ENCODE measurements at places on chromosomes 13 and 19.

DNA sequence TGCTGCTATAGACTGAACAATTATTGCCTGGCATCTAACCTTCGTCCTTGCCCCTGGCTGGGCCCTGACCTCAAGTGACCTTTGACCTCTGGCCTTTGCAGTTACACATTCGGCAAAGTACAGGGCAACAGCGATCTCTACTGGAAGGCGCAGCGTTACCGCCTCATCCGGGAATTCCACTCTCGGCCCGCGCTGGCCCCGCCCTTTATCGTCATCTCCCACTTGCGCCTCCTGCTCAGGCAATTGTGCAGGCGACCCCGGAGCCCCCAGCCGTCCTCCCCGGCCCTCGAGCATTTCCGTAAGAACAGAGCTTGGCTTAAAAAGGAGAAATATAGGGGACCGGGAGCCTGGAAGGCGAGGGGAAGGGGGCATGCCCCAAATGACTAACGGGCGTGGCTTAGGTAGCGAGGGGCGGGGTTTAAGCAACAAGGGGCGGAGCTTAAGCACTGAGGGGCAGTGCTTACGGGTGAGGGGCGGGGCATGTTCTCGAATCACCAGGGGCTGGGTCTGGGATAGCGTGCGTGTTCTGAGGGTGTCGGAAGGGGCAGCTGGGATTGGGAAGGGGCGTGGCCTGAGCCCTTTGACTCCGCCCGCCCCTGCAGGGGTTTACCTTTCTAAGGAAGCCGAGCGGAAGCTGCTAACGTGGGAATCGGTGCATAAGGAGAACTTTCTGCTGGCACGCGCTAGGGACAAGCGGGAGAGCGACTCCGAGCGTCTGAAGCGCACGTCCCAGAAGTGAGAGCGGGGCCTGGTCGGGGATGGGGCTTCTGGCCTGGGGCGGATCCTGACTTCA lies 52.7 kb downstream of the TRPM4 start:
- no peak for DNase-seq

- DNase-seq = peak; percentile 86
Observed at GRCh38 chr19:50315773-50316448, 13.3 kb downstream of the KCNC3 start.

DNA sequence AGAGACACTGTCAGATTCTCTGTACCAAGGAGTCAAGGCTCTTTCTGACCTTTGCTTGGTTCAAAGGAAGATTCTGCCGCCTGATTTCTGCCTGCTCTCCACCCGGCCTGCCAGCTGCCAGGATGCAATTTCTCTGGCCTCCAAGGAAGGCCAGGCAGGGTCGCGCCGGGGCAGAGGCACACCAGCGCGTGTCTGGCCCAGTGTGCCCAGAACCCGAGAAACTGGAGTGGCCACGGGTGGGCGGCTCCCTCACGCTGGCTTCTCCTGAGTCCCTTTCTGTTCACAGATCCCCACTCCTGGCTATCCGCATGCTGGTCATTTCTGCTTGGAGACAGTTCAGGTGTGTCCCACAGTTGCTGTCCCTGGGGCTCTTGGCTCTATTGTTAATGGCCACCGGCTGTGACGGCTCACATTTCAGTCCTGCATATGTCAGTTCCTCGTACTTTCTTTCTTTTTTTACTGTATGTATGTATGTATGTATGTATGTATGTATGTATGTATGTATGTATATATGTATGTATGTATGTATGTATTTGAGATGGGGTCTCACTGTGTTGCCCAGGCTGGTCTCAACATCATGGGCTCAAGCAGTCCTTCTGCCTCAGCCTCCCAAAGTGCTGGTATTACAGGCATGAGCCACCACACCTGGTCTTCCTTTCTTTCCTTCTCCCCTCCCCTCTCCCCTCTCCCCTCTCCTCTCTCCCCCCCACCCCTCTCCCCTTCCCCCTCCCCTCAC lies 16.9 kb downstream of the TMPRSS9 start:
- no peak for DNase-seq

- DNase-seq = no peak
Observed at GRCh38 chr19:52898101-52898500, 666 bp upstream of the ZNF320 start.

GRCh38 chr13:26254583-26255111 lies 718 bp downstream of the CDK8 start:
- DNase-seq = peak; percentile 59

- DNase-seq = no peak
Observed at GRCh38 chr13:48278806-48279205, 24.7 kb upstream of the RB1 start.

DNA sequence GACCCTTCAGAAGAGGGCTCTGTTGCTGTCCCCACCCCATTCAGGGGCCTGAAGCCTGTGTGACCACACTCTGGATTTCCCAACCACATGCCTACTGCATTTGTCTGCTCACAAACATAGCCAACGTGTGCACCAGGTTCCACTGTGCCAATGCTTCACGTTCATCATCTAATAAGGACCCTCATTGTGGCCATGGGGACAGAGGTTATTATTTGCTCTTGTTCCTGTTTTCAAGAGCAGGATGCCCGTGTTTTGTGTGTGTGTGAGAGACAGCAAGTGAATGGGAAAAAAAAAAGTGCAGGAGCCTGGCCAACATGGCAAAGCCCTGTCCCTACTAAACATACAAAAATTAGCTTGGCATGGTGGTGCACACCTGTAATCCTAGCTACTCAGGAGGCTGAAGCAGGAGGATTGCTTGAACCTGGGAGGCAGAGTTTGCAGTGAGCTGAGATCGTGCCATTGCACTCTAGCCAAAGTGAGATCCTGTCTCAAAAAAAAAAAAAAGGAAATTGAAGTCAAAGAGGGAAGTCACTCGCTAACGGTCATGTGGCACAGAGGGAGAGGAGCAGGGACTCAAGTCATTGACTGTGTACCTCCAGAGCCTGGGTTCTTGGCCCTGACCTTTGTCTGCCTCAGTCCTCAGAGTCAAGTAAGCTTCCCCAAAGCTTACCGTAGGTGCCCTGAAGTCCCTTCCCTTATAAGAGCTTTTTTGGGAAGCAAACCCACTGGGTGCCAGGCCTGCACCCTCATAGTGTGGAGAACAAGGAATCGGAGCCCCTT lies 6.9 kb downstream of the B3GNT8 start:
- DNase-seq = no peak

- peak; percentile 97 for DNase-seq
Observed at GRCh38 chr19:18419195-18419698, at the start of gene SSBP4. TSS of gene SSBP4 (plus strand) at chr19:18419398. CDS start at chr19:18419649, 251 bp downstream.

GRCh38 chr19:42111811-42112210 lies 20.4 kb downstream of the POU2F2 start:
- no peak for DNase-seq

DNA sequence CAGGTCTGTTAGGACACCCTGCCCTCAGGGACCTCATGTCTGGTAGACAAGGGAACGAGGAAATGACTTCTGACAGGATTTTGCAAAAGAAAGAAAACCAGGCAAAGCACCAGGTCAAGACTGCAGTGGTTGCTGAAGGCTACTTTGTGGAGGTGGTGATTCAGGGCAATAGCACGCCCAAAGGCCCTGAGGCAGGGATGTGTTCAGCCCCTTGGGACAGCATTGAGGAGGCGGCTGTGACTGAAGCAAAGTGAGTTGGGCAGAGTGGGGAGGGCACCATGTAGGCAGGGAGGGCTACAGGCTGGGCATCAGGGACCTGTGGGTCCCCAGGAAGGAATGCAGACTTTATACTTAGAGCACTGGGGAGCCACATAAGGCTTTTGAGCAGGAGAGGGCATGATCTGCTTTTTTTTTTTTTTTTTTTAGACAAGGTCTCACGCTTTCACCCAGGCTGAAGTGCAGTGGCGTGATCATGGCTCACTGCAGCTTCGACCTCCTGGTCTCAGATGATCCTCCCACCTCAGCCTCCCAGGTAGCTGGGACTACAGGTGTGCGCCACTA lies 10.8 kb upstream of the HOMER3 start:
- no peak for DNase-seq

DNA sequence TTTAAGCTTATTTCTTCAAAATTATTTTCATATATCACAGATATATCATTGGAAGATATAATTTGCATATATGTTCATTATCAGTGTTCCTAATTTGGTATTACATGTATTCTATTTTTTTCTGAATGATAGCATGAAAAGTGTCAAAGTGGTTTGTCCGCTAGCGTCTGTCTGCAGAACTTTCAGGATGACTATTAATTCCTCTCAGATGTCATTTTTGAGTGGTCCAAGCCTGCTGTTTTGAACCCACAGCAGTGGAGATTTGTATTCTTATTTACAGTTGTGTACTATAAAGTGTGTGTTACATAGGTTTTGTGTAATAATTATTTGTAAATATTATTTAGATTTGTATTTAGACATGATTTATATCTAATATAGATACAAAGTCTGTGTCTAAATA lies 8.5 kb downstream of the UTP14C start:
- no peak for DNase-seq

DNA sequence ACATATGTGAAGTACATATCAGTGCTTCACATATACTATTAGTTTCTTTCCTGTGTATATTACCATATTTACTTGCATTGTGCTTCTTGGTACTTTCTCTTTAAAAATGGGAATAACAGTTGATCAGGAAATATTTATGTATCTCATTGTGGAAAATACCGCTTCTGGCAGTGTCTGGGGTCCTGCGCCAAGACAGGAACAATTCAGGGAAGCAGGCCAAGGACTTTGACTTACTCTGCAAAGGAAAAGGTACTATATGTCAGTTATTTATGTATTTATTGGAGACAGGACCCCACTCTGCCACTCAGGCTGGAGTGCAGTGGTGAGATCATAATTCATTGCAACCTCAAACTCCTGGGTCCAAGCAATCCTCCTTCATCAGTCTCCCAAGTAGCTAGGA lies 57.7 kb upstream of the NBEA start:
- no peak for DNase-seq

DNA sequence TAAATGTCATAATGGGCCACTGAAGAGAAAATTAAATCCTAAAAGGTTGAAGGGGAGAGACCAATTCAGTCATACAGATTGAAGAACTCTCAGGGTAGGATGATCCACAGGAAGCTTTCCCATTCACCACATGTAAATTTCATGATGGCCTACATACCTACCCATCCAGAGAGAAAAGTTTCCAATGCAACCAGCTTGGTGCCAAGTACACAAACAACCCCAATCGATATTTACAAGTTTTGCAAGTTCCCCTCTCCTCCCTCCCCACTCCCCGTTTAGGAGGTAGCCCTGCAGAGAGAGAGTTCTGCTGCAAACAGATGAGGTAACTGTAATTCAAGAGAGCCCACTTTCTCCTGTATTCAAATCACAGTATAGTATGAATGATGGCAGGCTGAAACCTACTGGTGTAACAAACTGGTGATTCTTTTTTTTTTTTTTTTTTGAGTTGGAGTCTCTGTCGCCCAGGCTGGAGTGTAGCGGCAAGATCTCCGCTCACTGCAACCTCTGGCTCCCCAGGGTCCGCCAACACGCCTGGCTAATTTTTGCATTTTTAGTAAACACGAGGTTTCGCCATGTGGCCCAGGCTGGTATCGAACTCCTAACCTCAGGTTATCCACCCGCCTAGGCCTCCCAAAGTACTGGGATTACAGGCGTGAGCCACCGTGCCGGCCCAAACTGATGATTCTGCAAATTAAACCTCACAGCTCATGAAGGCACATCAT lies 14.4 kb downstream of the FOXO1 start:
- no peak for DNase-seq

- DNase-seq = no peak
Observed at GRCh38 chr13:103062079-103062478, 4.1 kb downstream of the SLC10A2 start.

DNA sequence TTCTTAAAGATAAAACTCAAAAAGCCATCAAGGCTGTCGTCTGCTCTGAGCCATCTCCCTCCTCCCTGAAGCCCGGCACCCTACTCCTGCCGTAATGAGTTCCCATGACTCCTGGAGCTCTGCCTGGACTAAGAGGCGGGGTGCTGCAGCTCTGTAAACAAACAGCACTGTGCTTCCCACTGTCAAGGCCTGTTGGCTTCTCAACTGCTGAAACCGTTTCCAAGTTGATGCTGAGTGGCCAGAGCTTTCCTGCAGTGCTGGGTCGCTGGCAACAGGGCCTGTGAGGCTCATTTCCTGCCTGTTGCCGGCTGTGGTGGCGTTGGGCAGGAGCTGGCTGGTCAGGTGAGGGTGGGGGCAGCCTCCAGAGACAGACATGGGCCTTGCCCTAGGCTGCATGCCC lies 26.7 kb upstream of the ISYNA1 start:
- no peak for DNase-seq

DNA sequence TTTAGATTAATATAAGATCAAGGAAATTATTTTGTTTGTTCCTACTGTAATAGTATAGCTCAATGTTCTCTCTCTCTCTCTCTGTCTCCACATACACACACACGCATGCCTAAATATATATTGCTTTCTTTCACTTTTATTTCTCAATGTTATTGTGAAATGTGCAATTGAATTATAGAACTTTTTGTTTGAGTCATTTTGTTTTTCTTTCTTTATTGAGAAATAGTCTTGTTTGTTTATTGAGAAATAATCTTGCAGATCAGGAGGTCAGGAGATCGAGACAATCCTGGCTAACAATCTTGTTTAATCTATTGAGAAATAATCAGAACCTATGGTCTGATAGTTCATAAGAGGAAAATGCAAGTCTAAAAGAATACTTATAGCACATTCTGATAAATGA lies 1581.3 kb downstream of the EFNB2 start:
- no peak for DNase-seq

- peak; percentile 43 for DNase-seq
Observed at GRCh38 chr13:27476943-27477703, 26.8 kb upstream of the MTIF3 start.

DNA sequence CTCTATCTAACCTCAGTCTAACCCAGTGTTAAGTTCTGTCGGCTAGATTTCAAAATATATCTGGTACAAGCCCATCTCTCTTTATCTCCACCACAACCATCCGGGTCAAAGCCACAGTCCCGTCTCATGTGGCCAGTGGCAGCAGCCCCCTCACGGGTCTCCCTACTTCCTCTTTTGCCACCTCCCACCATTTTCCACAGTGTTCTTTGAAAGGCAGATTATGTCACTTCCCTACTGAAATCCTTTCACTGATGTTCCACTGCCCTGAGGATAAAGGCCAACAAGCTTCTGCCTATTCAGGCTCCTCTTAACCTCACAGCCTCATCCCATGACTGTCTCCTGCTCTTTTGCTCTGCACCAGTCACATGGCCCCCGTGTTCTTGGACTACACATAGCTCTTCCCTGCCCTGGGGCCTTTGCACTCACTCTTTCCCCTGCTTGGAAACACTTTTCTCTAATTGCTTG lies 117.2 kb downstream of the UBL3 start:
- DNase-seq = no peak

DNA sequence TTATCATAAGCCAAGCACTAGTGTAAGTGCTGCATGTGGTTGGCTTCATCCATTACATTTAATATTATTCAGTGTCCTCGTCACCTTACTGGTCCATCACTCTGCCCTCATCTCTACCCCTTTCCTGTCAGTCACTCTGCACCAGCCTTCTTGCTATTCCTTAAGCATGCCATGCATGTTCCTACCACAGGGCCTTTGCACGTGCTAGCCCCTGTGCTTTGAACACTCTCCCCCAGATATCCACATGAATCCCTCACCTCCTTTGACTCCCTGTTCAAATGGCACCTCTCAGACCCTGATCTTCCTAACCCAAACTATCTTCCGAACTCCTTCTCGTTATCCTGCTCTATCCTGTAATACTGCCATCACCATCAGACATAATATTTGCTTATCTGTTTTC lies 3.2 kb upstream of the RELB start:
- no peak for DNase-seq

Measured in GM13977 (cell line).